ENCODE measurements at places on chromosomes 1 and 21. TPM values are rescaled to one million over a fixed set of nuclear protein-coding genes. Genes with fewer than 3 reads are reported as not detected.

DNA sequence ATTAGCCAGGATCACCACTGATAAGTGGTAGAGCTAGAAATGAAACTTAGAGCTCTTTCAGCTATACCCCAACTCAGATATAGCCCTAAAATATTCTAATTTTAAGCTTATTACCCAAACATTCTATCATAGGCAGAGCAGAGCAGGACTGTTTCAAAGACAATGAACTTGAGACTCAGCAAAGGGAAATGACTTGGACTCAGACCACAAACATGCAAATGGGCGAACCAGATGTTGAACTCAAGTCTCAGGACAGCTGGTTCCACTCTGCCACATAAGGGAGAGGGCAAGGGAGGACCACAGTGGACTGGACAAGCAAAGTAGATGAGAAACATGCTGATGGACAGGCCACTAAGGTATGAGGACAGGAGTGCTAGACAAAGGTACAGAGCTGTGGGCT is 315.3 kb downstream of the OMA1 start:
- no peak overlapping the region for H3K4me3 ChIP-seq
- no peaks in the 10 kb centered on the region for H3K27me3 ChIP-seq
- H3K27ac ChIP-seq: no peak overlapping the region
- no peak for DNase-seq

The FAM131C gene
- polyA plus RNA-seq: 0.51 TPM

- H3K4me1 ChIP-seq: no peaks in the 10 kb centered on the region
- H3K36me3 ChIP-seq: no peaks in the 10 kb centered on the region
- no peak for DNase-seq
- H3K27ac ChIP-seq: no peak overlapping the region
- no peaks in the 10 kb centered on the region for H3K27me3 ChIP-seq
Measured at GRCh38 chr1:24683713-24684162, 40.6 kb downstream of the SRRM1 start.

The SH2D5 gene
- polyA plus RNA-seq: 0.86 TPM

The GABRD gene
- not detected for polyA plus RNA-seq

DNA sequence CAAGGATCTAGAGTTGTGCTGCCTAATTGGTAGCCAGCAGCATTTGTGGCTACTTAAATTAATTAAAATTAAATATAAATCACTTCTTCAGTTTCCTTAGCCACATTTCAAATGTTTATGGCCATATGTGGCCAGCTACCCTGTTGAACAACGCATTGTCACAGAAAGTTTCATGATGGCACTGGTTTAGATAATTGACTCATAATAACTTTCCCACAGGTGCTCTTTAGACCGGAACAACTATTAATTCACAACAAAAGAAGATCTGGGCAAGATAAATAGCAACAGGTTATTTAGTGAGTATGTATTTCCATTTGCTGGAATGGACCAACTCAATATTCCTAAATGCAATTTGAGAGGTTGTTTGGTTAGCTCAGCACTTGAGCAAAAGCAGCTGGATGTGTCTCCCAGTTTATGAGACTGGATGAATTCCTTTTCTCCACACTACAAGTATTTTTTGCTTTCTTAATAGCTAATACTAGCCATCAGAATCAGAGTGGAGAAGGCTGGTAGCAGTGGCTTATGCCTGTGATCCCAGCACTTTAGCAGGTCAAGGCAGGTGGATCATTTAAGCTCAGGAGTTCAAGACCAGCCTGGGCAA is 3.7 kb upstream of the AMIGO1 start:
- no peak overlapping the region for H3K4me3 ChIP-seq
- no peak for DNase-seq
- no peaks in the 10 kb centered on the region for H3K36me3 ChIP-seq
- no peak overlapping the region for H3K27ac ChIP-seq

The KIF14 gene
- 0.06 TPM for polyA plus RNA-seq

DNA sequence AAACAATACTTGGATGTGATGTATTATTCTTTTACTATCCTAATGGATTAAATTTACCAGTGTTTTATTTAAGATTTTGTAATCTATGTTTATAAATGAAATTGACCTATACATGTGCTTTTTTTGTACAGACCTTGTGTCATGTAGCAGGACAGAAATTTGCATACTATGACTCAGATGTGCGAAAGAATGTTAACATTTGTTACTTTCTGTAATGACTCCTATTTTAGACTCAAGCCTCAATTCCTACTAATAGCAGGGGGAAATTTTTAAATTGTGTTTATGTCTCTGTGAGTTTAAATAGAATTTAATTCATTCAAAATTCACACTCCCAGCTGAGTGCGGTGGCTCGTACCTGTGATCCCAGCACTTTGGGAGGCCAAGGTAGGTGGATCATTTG is 21.8 kb upstream of the RIMKLA start:
- H3K4me3 ChIP-seq: no peak overlapping the region
- H3K27ac ChIP-seq: no peak overlapping the region
- no peaks in the 10 kb centered on the region for H3K4me1 ChIP-seq
- DNase-seq: no peak
- H3K27me3 ChIP-seq: no peaks in the 10 kb centered on the region

GRCh38 chr1:217333939-217334338 is 297.0 kb downstream of the GPATCH2 start:
- no peak for DNase-seq
- H3K27ac ChIP-seq: no peak overlapping the region
- no peaks in the 10 kb centered on the region for H3K4me1 ChIP-seq
- H3K36me3 ChIP-seq: no peaks in the 10 kb centered on the region
- H3K4me3 ChIP-seq: no peak overlapping the region

The HES3 gene
- polyA plus RNA-seq: not detected

DNA sequence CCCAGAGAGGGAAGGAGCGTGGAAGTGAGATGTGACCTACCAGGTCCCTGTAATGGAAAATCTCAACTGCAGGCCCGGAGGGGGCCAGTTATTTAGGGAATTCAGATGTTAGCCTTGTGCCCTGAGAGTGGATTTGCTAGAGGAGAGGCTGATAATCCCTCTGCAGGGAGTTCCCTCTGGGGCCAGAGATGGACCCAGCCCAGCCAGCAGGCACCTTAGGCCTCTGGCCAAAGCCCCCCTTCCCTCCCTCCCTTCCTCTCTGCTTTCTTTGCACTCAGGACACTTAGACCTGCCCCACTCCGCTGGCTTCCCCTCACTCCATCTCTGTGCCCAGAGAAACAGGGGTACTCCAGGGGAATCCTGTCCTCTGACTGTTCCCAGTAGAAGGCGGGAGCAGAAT is 1.5 kb upstream of the ATP1A2 start:
- DNase-seq: no peak
- H3K27ac ChIP-seq: peak overlapping the region; percentile 98
- H3K4me3 ChIP-seq: peak overlapping the region; percentile 22
- no peaks in the 10 kb centered on the region for H3K27me3 ChIP-seq
- peaks cover 8% of the 10 kb centered on the region for H3K36me3 ChIP-seq
- H3K4me1 ChIP-seq: peaks cover 47% of the 10 kb centered on the region

DNA sequence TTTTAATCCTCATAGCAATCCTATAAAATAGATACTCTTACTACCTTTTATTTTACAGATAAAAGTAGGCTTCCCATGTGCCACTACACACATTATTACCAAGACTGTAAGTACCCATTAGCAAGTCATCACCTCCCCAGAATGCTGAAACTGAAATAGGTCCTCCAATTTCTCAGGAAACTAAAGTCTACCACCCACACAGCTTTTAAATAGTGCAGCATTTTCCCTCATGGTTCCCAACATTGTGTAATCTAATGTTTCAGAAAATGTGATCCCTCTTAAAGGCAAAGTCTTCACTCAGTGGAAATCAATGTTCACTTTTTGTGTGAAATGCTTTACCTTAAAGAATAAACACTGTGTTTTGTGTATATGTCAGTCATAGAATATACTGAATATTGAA is 356.5 kb downstream of the GPATCH2 start:
- H3K4me3 ChIP-seq: no peak overlapping the region
- H3K36me3 ChIP-seq: no peaks in the 10 kb centered on the region
- H3K27ac ChIP-seq: no peak overlapping the region
- H3K27me3 ChIP-seq: no peaks in the 10 kb centered on the region
- no peak for DNase-seq

The UBL4B gene
- 0.06 TPM for polyA plus RNA-seq

DNA sequence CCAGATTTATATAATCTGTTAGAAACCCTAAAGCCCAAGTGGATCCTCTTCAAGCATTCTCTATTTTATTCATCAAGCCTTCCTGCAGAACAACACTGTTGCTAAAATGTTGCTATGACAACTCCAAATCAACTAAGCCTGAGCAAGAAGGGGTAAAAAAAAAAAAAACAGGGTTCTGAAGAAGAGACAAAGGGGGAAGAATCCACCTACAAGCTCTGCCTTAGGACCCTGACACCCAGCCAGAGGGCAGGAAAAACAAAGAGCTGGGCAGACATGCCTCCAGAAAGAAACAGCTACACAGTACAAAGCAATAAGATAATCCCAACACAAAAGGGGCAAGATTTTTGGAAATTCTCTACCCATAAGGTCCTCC is 1.3 kb downstream of the USF1 start:
- H3K36me3 ChIP-seq: peaks cover 36% of the 10 kb centered on the region
- peaks cover 2% of the 10 kb centered on the region for H3K27me3 ChIP-seq
- H3K27ac ChIP-seq: peak overlapping the region; percentile 91
- DNase-seq: no peak

Measured in psoas muscle (tissue), 8 donors.